ENCODE measurements at places on chromosomes 6 and 20.

GRCh38 chr6:170289951-170290295 lies 955 bp downstream of the DLL1 start:
- no peak for DNase-seq

DNA sequence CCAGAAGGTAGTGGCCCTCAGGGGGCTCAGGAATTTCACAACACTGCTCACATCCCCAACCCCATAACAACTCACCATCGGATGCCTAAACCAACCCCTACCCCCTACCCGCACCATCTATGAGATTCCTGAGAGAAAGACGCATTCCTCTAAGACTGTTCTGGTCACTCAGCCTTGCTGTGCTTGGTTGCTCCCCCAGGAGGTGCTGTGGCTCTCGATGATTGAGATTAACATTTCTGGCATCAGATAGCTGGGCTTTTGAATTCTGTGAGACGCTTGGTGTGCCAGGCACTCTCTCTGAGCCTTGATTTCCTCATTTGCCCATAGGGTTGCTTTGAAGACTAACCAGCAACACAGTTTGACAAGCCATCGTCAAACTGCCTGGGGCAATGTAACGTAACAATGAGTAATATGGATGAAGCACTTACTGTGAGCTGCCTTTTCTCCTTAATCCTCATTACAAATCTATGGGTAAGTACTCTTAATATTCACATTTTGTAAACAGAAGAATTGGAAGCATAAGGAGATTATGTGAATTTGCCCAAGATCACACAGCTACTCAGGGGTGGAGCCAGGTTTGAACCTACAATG lies 978 bp downstream of the WFDC6 start:
- peak; percentile 60 for DNase-seq

- DNase-seq: no peak
These were observed 38.4 kb upstream of the RSPO3 start for GRCh38 chr6:127080081-127080480.

DNA sequence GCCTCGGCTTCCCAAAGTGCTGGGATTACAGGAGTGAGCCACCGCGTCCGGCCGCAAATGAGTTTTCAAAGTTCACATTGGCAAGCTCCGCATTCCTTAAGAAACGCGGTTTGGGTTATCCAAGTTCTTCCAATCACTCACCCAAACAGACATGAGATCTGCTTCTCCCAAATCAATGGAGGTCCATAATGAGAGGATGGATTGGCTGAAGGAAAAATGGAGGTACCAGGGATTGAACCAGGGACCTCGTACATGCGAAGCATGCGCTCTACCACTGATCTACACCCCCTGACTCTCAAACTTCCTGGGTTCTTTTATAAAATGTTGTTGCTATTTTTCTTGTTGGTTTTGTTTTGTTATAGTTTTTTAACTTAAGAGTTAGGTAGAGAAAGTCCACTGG lies 170.0 kb downstream of the GPX5 start:
- no peak for DNase-seq

GRCh38 chr6:3236005-3236404 lies 8.6 kb upstream of the TUBB2B start:
- no peak for DNase-seq

- no peak for DNase-seq
These were observed 7.0 kb upstream of the RIN2 start for GRCh38 chr20:19750907-19751636.

DNA sequence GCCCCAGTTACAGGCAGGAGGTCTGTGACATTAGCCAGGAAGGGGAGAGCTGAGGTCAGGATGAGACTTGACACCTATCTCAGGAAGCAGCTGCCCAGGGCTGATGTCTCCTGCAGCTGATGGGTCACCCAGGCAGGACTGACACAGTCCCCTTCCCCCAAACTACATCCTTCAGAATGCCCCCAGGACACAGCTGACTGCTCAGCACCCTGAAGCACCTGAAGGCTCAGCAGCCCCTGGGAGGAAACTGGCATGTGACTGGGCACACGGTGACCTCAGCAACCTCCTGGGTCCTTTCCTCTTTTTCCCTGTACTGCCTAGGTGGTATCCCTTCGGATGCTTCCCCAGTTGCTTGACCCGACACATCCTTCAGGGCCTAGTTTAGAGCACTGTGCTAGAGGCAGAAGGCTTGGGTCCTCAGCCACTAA lies 1.9 kb downstream of the SDC4 start:
- DNase-seq: no peak

DNA sequence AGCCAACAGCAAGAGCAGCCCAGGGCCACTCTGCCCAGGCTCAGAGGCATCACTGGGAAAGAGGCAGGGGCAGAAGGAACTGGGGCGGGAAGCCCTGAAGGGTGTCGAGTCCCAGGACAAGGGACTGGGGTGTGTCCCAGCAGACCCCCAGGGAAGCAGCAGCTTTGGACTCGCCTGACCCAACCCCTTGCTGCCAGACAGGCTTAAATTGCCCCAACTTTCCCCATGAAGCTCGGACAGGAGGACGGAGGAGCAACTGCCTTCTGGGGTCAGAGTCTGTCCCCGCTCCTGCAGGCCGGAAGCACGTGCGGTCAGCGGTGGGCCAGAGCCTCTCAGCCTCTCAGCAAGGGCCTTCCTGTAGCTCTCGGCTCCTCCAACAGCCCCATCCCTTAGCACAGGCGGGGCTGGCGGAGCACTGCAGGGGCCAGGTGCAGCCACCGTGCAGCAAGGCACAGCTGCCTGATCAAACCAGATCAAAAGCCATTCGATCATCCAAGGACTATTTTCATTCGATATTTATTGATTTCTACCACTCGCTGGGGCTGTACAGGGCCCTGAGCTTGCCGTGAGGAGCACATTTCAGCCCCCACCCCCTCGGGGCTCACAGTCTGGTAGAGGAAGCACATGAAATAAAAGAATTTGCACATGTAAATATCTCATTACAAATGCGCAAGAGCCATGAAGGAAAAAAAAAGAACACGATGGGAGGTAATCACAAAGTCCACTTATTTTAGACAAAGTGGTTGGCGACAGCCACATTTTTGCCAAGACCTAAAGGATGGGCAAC lies 31.8 kb upstream of the STX16 start:
- peak; percentile 61 for DNase-seq

GRCh38 chr6:162251257-162251656 lies 476.3 kb downstream of the PRKN start:
- DNase-seq: peak; percentile 26

Data from WTC11 (cell line).